NCI-H187 treated with DMSO at 0.1 percent for 48 hours (cell line): ENCODE measurements at places on chromosomes 3 and 15.
A peak's percentile ranks its signal among the peaks of the same experiment; 100 is the strongest.

GRCh38 chr15:33328106-33328505, 17.3 kb downstream of the RYR3 start:
- no peak for DNase-seq

GRCh38 chr15:25883463-25884259, 20.5 kb upstream of the ATP10A start:
- DNase-seq, result no peak

- peak; percentile 9 for DNase-seq
Observed at GRCh38 chr3:138474163-138474562, 39.7 kb downstream of the ESYT3 start.

DNA sequence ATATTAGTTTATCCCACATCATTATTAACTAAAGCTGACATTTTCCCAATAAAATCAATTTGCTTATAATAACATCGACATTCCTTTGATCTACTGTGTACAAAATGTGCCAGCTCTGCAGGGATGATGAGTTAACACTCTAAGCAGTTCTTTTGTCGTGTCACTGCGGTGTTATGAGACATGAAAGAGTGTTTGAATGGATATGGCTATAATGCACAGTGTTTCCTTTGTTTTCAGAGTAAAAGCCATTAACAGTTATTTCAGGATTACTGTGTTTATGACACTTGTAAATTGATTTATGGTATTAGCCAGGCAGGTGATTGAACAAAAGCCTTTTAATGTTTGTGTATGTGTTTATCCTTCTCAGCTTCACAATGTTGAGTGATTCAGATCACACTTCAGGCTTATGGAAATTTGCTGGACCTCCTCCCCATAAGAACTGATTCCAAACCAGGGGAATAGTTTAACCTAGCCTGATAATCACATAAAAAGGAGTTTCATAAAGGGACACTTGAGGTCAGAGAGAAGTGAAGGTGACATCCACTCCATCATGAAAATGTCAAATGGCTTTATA, 115.7 kb downstream of the CHL1 start:
- DNase-seq, result no peak

GRCh38 chr15:39479911-39480310, 101.0 kb upstream of the THBS1 start:
- DNase-seq, result no peak

DNA sequence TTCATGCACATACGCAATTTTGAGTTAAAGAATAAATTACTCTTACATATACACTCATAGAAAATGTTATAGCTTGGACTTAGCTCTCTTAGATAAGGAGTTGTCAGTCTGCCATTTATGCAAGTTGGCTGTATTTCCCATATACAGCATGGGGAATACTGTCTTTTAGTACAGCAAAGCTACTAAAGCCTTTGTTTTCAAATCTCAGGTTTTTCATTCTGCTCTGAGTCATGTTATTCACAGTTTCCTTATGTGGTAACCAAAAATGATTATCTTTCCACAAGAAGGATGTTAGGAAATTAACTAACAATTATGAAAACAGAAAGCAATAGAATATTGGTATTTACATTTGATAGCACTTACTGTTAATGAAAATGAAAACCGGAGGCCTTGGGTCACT, 4.3 kb upstream of the TIPARP start:
- no peak for DNase-seq

GRCh38 chr3:30180310-30181177, 425.9 kb upstream of the TGFBR2 start:
- DNase-seq, result no peak

GRCh38 chr15:83869341-83869740, 215.4 kb downstream of the ADAMTSL3 start:
- DNase-seq, result no peak

DNA sequence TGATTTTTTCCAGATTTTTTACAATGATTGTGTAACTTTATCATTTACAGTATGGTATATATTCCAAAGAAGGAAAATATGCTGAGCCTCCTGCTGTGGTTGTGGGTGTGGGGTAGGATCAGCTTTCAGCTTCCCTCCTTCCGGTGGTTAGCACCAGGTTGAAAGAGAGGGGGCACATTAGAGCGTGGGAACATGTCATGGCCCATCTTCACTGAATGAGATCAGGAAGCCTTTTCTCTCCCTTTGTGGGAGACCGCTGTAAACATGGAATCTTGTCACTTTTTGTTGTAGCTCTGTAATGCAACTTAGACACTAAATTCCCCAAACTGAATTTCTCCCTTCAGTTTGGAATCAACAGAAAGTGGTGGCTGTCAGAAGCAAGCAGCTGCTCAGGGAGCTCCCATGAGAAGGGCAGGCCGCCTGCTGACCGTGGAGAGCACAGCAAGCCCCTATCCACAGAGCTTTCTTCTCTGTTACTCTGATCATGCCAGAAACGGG, 86.7 kb upstream of the LIMD1 start:
- no peak for DNase-seq

GRCh38 chr15:35305031-35305550, 220.0 kb upstream of the NANOGP8 start:
- no peak for DNase-seq

- DNase-seq, result no peak
Observed at GRCh38 chr3:20197775-20198174, 11.8 kb upstream of the SGO1 start.

DNA sequence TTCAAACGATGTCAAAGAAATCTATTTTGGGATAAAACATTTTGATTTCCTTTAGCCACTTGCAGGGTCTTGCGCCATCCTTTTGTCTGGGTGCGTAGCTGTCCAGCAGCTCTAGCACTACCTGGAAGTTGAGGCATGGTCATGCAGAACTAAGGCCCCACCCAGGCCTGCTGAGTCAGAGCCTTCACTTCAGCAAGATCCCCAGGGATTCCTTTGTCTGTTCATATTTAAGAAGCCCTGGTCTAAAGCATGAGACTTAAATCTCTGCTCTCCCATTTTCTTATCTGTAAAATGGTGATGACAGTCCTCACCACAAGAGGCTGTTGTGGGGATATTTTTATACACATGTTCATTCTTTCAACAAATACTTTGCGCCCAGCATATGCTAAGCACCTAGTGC, 99.0 kb upstream of the CTDSPL start:
- DNase-seq, result no peak

GRCh38 chr15:80605591-80606150, 89.4 kb upstream of the ABHD17C start:
- DNase-seq, result no peak

DNA sequence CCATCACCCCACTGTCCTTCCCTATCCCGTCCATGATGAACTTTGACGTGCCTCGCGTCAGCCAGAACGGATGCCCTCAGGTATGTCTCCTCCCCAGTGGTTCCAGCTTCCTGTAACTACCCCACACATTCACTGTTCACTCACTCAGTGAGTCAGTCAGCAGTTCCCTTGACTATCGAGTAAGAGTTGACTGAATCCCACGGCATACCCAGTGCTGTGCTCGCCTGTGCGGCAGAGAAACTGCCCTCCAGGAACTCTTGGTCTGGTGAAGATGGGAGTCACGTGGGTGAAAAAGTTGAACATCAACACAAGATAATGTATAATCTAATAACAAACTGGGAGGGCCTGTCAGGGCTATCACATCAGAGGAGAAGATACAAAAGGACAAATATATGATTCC, 36.7 kb downstream of the CCDC33 start:
- DNase-seq, result no peak

DNA sequence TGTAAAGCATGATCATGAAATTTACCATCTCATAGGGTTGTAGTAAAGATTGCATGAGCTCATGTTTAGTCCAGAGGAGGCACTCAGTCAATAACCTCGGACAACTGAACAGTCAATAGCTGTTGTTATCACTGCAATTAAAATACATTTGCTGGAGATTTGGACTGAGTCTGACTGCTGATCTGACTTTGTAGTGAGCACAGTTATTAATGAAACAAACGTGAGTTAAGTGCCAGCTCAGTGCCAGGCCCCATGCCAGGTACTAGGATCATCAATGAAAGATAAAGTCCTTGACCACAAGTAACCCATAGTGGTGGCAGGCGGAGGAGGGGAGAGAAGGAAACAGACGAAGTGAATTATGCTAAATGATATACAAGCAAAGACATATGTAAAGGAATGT, 43.7 kb upstream of the PRICKLE2 start:
- no peak for DNase-seq

- no peak for DNase-seq
Observed at GRCh38 chr3:188520466-188520865, 366.5 kb downstream of the LPP start.

DNA sequence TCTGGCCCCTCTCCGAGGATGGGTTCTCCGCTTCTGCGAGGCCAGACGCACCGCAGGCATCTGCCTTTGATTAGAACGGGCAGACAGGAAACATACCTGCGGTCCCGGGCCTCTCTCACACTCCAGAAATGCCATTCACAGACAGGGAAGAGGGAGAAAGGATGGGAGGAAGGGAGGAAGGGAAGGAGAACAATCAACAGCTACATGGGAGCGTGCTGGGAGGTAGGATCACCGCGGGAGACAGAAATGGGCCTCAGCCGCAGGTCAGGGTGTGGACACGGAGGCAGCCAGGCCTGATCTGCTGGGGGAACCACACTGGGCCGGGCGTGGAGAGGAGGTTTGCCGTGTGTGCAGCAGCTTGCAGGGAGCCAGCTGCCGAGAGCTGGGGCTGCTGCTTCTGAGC, 90.7 kb upstream of the RGMA start:
- DNase-seq, result no peak

GRCh38 chr3:99865321-99865720, 47.7 kb downstream of the CMSS1 start:
- no peak for DNase-seq

DNA sequence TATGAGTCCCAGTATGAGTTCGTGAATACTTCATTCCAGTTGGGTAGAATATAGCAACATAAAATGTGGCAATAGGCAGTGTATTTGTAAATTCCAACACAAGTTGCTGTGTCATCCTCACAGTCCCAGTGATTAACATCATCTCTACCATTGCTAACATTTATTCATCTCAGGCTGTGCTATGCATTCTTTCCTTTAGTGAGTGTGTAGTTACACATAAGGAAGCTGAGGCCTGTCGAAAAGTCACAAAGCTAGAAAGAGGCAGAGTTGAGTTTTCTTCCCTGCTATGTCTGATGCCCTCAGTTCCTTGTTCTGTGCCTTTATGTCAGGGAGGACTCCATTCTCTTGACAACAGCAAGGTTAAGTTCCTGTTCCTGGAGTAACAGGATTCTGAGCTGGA, 96.4 kb downstream of the FNDC3B start:
- DNase-seq, result no peak

GRCh38 chr15:59420986-59421618, 16.9 kb upstream of the FAM81A start:
- DNase-seq, result no peak

GRCh38 chr3:11288786-11289637, 16.8 kb downstream of the ATG7 start:
- no peak for DNase-seq

- no peak for DNase-seq
Observed at GRCh38 chr3:12471241-12471640, 13.0 kb upstream of the TSEN2 start.

- DNase-seq, result no peak
Observed at GRCh38 chr15:28962851-28963710, 77.3 kb downstream of the APBA2 start.

DNA sequence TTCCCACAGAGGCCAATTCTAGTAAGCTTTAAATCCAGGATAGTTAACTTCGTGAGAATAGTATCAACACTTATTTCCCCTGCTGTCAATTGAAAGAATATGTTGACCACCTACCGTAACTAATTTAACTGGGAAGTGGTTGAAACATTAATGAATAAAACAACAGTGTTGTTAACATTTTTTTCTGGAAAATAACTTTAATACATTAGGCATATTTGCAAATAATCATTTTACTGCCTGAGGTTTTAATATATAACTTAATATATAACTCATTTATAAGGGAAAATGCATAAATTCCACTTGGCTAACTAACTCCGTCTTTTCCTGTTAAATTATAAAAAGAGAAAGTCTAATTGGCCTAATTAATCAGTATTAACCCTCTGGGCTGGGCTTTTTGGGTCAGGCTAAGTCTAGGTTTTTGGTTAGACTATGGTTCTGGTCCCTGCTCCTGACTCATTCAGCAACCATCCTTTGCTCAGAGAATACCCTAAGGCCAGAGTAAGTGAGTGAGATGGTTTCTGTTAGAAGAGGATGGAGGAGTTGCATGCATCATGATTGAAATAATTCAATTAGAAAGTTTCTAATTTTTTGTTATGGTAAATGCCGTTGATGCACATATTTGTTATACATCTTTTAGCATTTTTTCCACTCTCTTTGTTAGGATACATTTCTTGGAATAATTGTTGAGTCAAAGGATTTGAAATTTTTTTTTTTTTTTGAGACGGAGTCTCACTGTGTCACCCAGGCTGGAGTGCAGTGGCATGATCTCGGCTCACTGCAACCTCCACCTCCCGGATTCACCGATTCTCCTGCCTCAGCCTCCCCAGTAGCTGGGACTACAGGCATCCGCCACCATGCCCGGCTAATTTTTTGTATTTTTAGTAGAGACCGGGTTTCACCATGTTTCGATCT, 10.8 kb upstream of the SKIL start:
- no peak for DNase-seq

- no peak for DNase-seq
Observed at GRCh38 chr3:195818301-195818700, 6.6 kb upstream of the MUC4 start.

GRCh38 chr3:36653095-36653494, 111.3 kb downstream of the DCLK3 start:
- no peak for DNase-seq

GRCh38 chr15:57064033-57064432, 145.6 kb downstream of the TCF12 start:
- peak; percentile 3 for DNase-seq

GRCh38 chr15:88832820-88833730, 29.8 kb downstream of the ACAN start:
- DNase-seq, result no peak

- DNase-seq, result no peak
Observed at GRCh38 chr3:197730200-197730599, 6.5 kb downstream of the RUBCN start.

- no peak for DNase-seq
Observed at GRCh38 chr3:194067949-194068362, 68.0 kb upstream of the HES1 start.

GRCh38 chr3:11534011-11534792, 109.5 kb downstream of the VGLL4 start:
- no peak for DNase-seq

DNA sequence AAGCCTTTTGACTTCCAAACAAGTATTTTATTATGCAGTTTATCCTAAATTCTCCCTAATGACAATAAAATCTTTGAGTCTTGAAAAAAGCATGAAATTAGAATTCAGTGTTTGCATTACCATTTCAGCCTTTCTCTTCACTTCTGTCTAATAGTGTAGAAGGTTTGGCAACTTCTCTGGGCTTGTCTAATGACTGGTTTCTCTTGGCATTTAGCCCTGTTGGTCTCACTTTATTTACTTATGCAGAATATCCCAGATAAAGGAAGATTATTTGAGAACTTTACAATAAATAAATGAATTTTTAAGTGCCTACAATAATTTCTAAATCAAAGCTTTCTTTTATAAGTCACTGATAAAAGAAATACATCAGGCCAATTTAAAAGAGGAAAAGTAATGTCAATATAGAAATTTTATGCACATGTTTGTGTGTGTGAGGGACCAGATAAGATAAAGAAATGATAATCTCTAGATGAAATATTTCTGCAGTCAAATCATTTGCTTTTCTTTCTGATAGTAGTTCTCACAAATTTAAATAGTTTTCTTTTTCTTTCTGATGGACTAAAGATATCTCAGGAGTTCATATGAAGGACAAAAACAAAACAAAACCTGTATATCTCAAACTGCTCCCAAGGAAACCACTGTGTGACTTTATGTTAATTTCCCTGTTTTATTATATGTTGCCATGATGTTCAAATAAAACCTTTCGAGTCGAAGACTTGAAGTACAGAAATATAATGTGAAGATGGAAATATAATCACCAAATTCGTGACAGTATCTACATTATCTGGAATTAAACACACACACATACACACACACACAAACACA, 533.1 kb upstream of the CBLB start:
- DNase-seq, result no peak
